ENCODE measurements at places on chromosomes 2 and 18.

DNA sequence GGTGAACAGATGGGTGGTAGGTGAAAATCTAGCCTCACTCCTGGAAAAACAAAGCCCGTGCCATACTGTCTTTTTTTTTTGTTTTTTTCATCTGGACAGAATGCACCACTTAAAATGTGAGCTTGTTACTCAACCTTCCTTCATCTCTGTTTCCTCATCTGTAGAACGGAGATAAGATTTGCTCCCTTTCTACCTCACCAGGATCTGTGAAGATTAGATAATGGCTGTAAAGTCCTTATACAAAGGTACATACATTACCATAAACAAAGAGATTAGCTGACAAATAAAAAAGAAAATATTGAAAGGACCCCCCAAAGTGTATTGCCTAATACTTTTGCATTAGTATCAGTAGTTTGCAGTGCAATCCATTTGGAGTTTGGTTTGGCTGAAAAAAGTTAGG, 75.4 kb upstream of the ZEB2 start:
- DNase-seq: no peak

DNA sequence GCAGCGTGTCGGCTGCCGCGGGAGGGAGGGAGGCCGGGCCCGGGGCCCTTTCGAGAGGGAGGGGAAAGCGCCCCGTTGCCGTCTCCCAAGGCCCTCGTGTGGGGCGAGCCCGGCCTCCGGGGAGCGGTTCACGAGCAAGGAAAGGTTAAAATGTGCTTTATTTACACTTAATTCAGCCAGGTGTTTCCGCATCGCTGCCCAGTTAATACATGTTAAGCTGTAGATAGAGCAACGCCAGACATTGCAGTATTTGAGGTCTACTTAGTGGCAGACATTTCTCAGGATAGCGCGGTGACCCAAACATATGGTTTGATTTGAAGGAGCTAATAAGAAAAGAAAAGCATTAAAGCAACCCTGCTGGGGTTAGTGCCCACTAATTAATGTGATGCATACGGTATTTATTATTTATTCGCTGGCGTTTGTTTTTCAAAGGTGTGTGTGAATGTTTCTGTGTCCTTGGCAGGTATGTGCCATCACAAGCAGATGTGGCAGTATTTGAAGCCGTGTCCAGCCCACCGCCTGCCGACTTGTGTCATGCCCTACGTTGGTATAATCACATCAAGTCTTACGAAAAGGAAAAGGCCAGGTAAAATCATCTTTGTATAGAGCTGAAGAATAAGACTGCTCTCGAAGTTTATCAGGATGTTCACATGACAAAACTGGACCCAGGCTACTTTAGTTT, 571 bp downstream of the EEF1B2 start:
- no peak for DNase-seq

GRCh38 chr18:24695168-24695567, 234.7 kb downstream of the HRH4 start:
- no peak for DNase-seq

GRCh38 chr2:191818725-191819350, 28.1 kb downstream of the CAVIN2 start:
- no peak for DNase-seq

DNA sequence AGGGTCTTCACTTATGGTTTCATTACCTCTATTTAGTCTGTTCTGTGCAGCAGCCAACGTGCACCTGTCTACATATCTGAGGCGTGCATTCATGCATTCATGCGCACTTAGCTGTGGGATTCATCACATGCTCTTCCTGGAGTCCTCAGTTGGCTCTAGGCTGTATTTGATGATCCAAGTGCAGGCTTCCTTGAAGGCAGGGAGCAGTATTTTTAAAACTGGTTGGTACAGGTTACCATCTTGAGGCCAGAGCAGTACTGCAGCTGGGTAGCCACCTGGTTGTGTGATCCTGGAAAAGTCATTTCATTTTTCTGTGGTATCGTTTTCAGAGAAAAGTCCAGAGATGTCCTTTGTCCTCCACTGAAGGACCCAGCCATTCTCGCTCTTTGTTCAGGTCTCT, 109.8 kb downstream of the EN1 start:
- no peak for DNase-seq
